ENCODE measurements at places on chromosomes 1 and 21. TPM values are rescaled to one million over a fixed set of nuclear protein-coding genes. Genes with fewer than 3 reads are reported as not detected.

Gene TDRD10
- 2.2 TPM for total RNA-seq

Gene SELE
- 0.87 TPM for total RNA-seq

GRCh38 chr1:110316735-110317134 lies 22.4 kb upstream of the RBM15 start:
- no peak for DNase-seq

Gene HSF2BP
- not detected for total RNA-seq

Gene SPRR2D
- not detected for total RNA-seq

GRCh38 chr1:56901716-56902115 lies 47.1 kb downstream of the C8A start:
- no peak for DNase-seq

GRCh38 chr1:183570451-183570850 lies 19.8 kb downstream of the NCF2 start:
- no peak for DNase-seq

All from Right ventricle myocardium inferior (tissue), 1 donor.